ENCODE measurements at places on chromosomes 16 and 17.

- no peak for DNase-seq
Observed at GRCh38 chr17:77409282-77410161, 268.8 kb downstream of the SEC14L1 start.

GRCh38 chr17:56319531-56319930 is 166.3 kb downstream of the ANKFN1 start:
- DNase-seq = no peak

DNA sequence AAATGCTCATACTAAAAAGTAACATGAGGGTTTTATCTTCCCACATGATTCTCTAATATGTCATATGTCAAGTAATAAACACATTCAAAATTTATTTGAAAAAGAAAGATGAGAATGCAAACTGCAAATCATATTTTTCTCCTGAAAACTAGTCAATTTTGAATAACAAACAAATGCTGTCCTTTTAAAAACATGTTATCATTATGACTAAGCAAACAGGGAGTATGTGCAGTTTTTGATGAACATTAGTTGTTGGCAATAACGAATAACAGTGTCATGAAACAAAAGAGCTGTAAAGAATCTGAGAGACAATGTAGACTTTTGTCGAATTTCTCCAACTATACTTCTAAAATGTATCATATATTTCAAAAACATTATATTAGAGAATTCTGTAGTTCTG is 34.8 kb downstream of the RPGRIP1L start:
- DNase-seq = no peak

DNA sequence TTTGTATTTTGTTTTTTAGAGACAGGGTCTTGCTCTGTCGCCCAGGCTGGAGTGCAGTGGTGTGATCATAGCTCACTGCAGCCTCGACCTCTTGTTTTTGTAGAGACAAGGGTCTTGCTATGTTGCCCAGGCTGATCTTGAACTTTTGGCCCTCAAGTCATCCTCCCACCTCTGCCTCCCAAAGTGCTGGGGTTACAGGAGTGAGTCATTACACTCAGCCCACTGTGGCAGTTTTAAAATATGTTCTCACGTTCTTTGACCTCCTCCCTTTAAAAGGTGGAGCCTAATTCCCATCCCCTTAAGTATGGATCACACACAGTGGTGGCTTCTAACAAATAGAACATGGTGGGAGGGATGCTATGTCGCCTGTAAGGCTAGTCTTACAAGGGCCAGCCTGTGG is 67.7 kb downstream of the ZDHHC7 start:
- no peak for DNase-seq

GRCh38 chr16:31042866-31043265 is 9.5 kb downstream of the STX4 start:
- no peak for DNase-seq
